ENCODE measurements at places on chromosomes 11 and 22.

- peak; percentile 95 for DNase-seq
Observed at GRCh38 chr11:65416341-65416824, 6.2 kb upstream of the NEAT1 start.

DNA sequence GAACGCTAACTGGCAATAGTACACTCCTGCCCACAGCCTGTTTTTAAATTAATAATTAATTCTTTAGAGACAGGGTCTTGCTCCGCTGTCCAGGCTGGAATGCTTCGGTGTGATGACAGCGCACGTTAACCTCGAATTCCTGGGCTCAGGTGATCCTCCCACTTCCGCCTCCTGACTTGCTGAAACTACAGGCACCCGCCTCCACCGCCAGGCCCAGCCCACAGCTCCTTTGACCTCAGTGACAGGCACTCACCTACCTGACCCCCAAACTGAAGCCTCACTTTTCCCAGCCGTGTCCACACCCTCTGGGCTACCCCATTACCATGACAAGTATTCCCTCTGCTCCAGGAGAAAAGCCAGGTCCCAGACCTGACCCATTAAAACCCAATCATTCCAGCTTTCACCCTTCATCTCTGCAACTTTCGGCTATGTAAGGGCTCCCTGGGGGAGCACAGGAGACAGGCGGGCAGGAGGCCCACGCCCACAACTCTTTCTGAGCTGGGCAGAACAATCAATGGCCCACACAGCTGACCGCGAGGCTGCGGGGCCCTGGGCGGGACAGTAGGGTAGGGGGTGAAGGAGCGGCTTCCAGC lies 730 bp downstream of the LMNTD2 start:
- DNase-seq: no peak

- DNase-seq: no peak
Observed at GRCh38 chr11:115306689-115307088, 197.5 kb downstream of the CADM1 start.

DNA sequence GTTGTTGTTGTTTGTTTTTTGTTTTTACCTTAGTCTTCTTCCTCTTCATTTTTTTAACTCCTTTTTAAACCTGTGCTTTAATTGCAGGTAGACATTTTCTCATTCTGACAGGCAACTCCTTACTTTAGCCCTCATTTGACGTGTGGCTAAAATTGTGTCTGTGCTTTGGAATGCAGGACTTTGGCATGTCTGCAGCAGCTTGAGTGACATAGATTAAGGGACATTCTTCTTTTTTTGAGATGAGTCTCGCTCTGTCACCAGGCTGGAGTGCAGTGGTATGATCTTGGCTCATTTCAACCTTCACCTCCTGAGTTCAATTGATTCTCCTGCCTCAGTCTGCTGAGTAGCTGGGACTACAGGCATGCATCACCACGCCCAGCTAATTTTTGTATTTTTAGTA lies 100.8 kb downstream of the FAT3 start:
- DNase-seq: no peak

DNA sequence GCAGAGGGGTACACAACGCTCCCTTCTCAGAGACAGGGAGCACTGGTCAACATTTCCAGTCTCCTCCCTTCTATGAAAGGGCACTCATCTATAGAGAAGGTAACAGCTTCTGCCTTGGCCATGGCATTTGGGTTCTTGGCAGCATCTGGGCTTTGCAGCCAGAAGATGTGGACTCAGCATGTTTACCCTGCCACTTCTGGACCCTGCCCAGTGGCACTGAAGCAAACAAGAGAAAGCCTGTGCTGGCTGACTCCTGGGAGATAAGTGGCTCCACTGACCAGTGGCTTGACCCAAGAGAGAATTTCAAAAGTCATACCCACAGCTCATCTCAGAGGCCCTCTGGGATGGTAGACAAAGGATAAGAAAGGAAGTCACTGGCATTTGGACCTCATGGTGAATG lies 8.0 kb downstream of the CSNK2A3 start:
- no peak for DNase-seq

DNA sequence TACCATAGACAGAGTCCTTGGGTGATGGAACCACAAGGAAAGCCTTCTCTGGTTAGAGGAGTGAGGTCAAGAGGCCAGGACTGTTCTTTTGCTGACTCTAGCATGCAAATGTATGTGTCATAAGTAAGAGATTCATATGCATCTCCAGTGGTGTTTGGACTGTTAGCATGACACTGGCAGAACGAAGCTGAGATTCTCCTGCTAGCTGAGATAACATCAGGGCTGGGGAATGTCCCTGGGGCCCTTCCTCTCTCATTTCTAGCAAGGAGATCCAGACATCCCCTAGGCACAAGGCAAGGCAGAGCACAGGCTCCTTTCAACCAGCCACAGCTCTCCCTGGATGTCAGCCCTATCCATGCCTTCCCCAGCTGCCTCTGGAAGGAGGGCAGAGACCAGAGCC lies 711.3 kb downstream of the OPCML start:
- peak; percentile 33 for DNase-seq

DNA sequence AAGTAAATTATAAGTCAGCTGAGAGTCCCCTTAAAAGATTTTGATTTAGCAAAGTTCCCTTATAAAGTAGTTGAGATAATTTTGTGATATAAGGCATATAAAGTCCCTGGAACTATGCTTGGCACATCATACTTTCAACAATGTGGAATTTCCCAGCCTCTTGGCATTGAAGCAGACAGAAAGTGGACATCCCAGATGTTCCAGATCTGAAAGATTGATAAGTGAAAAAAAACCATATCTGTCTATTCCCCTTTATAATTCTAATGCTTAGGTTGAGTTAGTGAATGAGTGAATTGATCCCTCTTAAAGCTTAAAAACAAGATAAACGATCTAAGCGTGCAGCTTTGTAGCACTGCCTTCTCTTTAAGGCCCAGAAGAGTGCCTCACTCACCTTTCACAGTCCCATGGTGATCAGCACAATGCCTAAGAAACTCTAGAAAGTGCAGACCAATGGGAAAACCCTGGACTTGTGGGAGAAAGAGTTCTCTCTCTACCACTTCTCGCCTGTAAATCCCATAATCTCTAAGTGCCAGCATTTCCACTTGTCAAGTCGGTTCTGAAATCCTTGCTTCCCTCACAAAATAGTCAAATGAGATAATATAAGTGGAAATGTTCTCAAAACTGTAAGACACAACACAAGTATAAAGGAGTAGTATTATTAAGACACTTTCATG lies 17.8 kb downstream of the FIBIN start:
- DNase-seq: no peak

DNA sequence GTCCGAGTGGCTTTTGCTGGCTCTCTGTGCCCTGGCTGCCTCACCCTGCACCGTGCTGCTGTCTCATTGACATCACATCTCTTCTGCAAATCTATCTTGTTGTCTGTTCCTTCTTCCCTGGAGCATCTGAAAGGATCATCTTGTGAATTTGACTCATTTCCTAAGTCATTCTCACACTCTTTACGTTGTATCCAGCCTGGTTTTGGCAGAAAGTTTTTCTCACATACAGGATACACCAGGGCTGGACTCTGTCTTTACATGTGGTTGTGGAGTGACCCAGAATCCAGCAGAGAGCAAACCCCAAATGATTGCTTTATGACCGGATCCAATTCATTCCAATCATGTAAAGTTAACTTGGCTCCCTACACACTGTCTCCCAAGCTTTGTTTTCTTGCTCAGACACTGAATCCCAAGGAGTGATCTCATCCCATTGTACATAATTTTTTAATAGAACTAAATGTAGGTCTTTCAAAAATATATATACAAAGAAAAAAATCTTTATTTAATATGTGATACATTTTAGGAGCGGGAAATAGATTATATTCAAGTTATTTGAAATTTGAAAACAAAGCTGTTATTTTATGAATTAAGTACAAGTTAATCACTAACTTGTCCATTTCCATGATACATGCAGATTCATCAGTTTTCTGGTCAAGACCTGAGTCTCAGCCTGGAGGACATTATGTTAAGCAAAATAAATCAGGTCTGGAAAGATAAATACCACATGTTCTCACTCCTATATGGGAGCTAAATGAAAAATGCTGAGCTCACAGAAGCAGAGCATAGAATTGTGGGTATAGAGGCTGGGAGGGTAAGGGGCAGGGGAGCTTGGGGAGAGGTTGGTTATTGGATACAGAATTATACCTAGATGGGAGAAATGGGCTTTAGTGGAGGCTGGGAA lies 2.9 kb upstream of the RFPL1 start:
- DNase-seq: no peak

DNA sequence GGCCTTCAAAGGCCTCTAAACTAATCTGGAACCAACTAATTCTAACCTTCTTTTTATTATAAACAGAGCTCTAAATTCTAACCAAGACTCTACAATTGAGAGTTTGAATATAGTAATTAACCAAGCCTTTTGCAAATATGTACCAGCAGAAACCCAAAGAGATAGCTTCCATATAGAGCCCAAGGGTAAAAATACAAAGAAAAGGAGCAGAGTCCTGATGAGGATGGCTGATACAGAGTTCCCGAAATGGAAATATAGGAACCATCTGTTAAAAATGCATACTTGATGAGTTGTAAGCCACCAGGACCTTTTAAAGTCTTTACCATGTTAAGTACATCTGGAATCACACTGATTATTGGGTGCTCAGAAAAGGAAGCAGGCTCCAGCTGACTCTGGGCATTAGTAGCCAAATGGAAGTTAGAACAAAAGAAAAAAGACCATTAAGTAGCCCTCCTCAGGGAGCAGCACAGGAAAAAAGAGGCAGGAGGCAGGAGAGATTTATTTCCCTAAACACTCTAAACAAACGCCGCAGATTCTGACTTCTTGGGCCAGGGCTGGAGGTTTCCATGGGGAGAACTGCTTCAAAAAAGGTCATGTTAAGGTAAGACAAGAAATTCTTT lies 463.1 kb upstream of the FAT3 start:
- no peak for DNase-seq

DNA sequence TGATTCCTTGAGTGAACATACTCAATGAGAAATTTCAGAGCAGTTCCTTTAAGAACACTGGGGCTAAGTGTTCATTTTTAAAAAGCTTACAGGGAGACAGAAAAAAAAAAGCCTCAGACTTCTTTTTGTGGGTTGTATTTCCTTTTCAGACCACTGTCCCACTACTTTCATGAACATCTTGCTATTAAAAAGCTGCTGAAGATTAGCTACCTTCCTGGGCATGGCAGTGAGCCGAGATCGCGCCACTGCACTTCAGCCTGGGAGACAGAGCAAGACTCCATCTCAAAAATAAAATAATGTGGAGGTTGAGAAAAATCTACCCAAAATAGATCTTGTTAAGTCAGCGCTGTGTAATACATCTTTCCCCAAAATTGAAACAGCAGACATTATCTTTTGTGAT lies 10.8 kb downstream of the TRAF6 start:
- no peak for DNase-seq

DNA sequence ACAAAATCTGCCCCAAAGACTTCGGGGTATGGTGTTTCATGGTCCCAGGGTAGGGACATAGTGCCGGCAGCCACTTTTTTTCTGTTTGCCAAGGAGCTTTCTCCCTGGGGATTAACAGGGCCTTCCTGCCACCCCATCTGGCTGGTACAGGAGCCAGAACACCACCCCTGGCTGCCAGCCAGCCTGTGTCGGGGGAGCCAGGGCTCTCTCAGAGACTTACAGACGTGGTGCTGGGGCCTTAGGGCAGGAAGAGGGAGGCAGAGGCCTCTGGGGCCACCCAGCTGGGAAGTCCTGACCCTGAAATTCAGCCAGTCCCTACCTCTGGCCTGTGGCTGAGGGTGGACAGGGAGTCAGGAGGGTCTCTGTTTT lies 52.4 kb upstream of the CDON start:
- DNase-seq: no peak

- DNase-seq: no peak
Observed at GRCh38 chr11:61498767-61499341, 9.7 kb upstream of the LRRC10B start.

DNA sequence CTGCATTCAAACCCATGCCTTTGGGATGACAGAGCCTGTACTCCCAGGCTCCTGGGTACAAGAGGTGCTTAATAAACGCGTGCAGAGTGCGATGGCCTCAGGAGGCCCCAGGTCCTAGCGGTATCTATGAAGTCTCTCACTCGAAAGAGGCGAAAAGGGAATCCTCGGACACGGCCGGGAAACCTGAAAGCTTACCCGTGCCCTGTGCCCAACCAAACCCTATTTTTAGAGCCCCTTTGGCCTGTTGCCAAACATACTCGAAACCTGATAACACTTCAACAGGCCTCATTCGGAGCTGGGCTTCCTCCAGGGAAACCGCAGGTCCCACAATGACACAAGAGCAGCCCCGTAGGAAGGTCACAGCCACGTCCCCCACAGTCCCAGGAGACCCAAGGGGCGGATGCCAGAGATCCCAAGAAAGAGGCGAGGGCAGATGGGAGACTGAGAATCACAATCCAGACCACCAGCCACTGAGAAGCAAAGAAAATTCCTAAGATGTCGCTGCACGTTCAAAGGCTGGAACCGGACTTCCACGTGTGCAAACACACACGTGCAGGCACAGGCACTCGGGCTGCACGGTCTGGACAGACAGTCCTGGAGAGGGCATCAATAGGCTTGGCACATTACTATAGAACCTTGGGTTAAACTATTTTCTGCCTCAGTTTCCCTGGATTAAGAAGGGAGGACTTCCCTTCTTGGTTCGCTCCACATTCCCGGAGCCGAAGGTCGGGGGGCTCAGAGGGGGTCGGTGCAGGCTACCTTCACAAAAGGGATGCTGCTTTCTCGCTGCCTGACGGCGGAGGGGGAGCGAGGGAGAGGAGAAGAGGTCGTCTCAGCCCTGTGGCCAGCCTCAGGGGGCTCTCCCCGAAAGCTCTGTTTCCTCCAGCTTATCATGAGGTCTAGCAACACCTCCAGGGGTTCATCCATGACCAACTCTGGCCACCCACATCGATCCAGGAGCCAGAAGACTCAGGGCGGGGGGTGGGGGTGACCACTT lies 8.2 kb downstream of the PDGFB start:
- DNase-seq: peak; percentile 78

- no peak for DNase-seq
Observed at GRCh38 chr22:20254975-20255946, 12.9 kb downstream of the RTN4R start.

- DNase-seq: no peak
Observed at GRCh38 chr22:30313527-30314363, 13.0 kb downstream of the TBC1D10A start.

DNA sequence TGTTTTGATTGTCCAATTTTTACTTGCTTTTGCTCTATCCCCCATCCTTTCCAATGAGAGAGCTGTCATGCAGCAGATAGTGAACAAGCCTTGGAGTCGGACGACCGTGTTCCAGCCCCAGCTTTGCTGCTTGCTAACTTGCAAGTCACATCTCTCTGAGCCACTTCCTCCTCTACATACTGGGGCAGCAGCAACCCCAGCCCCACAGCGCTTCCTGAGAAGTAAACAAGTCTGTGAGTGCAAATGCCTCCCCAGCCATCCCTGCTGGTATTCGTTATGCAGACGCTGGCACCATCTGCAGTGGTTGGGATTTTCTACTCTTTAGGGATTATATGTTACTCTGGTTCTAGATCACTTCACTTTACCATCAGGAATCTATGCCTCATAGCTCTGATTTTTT lies 35.0 kb downstream of the TPBGL start:
- no peak for DNase-seq

DNA sequence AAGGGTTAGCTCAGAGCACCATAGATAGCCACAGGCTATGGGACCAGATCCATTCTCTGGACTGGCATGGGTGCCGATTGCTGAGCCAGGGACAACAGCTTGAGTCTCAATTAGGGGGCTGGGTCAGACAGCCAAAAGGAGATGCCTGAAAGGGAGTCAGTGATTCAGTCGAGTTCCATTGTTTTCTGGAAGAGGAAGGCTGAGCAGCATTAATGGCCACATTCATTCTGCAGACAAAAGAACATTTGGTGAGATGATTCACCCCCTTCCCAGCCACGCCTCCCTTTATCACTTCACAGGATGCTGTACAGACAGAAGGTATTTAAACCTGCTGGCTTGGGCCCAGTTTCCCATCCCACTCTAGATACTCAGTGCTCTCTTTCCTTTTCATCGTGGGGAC lies 131.9 kb downstream of the ADAMTS15 start:
- peak; percentile 43 for DNase-seq
